Fibroblast of skin of scalp (primary cell): ENCODE measurements at places on chromosomes 7 and 10.

DNA sequence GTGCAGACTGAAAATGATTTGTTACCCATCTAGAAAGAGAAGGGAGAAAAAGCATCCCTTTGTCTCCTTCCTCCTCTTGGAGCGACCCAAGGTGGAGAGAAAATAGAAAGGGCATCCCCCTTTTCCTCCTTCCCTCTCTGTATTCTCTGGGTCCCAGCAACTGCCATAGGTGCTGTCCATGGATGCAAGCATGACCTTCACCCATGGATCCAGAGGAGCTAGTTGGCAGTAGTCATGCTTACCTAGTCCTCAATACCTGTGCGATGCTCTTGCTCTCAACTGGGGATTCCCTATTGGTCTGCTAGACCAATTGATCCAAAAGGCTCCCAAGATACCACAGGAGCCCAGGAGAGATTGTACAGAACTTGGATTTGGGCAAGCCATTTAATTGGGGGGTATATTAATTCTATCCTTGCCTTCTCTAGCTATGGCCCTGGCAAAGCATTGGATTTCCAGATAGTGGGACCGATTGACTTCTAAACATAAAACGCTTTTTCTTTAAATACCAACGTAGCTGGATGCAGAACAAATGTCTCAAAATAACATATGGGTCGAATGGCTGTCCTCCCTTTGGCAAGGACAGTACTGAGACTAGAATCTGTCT is 547.8 kb upstream of the IGFBP3 start:
- DNase-seq, result peak; percentile 38

DNA sequence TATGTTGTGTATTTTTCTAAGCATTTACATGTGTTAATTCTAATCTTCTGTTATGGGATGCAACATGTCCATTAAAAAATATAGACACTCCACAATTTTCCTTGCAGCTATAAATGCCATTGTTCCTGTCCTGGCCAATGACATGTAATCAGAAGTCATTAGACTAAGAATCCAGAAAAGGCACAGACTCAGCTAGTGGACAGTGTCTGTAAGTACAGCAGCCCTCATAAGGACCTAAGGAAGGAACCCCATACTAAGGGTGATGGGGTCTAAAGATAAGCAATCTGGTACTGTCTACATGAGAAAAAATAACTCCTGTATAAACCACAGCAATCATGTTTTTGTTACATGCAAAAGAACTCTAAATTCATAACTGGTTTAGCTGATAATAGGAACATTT is 115.9 kb downstream of the GPR85 start:
- no peak for DNase-seq

DNA sequence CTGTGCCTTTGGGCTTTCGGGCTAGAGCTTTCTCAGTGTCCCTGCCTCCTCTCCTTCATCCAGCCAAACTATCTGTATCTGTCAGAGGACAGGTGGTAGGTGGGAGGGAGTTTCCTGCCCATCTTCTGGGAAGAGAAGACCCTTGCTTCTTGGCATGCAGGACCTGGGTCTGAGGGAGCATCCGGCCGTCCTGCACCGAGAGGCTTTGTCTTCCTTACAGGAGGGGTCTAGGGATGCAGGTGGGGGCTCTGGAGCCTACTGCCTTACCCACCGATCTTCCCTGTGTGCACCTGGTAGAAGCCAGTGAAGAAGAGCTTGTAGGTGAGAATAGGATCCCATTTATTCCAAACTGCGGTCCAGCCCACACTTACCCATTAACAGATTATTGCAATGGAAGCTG is 5.8 kb upstream of the KLF6 start:
- DNase-seq, result no peak

GRCh38 chr7:5679813-5680473 is 101.5 kb downstream of the RNF216 start:
- no peak for DNase-seq

- DNase-seq, result peak; percentile 10
Measured at GRCh38 chr10:77983384-77984341, 45.7 kb downstream of the POLR3A start.

DNA sequence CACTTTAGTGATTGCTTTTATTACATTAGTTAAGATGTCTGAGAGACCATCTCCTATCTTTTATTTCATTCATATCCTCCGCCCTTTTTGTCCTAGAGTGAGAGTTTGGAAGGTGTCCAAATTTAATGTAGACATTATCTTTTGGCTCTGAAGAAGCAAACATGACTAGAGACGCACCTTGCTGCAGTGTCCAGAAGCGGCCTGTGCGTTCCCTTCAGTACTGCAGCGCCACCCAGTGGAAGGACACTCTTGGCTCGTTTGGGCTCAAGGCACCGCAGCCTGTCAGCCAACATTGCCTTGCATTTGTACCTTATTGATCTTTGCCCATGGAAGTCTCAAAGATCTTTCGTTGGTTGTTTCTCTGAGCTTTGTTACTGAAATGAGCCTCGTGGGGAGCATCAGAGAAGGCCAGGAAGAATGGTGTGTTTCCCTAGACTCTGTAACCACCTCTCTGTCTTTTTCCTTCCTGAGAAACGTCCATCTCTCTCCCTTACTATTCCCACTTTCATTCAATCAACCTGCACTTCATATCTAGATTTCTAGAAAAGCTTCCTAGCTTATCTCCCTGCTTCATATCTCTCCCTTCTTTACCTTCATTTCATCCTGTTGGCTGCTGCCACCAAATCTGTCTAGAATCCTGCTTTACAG is 10.4 kb upstream of the CLCN1 start:
- DNase-seq, result peak; percentile 54

DNA sequence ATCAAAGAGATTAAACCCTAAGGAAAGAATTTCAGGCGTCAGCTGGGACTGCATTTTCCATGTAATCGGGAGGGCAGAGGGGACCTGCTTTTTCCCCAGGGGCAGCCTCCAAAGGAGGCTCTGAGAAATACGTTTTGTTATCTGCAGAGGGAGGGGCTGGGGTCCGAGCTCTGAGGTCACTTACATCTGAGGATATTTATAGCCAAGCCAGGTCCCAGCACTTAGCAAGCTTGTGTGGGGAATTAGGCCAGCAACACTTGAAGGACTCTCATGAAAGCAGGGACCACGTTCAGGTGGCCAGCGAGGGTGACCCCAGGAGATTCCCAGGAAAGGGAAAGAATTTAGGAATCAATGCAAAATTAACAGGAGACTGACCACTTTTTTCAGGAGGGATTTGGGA is 20.6 kb upstream of the GDI2 start:
- DNase-seq, result no peak

DNA sequence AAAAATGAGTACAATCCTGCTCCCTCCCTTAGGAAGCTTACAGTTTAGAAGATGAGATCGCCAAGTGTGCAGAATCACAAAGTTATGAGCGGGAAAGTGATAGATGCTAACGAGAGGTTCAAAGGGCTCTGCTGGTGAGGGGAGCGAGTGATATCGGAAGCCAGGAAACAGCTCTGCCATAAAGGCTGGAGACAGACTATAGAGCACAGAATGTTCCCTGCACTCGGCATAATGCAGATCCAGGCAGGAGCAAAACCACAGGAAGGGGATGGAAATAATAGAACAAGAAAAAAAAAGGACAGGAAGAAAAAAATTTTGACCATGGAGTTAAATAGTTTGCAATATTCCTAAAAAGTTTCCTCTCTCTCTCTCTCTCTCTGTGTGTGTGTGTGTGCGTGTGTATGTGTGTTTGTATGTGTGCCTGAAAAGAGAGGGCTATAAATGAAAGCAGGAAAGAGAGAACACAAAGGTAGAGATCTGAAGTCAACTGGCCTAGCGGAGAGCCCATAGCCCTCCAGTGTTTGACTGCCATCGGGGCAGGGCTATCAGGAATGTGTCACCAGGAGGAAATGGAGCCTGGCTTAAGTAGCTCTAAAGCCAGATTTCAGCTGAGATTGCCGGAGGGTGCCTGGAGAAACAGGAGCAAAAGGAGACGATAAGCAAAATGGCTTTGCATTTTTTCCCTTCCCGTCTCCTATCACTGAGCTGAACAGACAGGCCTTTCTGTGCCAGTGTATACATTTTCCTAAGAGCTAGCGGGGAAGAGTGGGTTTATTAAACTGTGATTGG is 175.8 kb upstream of the LYZL1 start:
- DNase-seq, result no peak

DNA sequence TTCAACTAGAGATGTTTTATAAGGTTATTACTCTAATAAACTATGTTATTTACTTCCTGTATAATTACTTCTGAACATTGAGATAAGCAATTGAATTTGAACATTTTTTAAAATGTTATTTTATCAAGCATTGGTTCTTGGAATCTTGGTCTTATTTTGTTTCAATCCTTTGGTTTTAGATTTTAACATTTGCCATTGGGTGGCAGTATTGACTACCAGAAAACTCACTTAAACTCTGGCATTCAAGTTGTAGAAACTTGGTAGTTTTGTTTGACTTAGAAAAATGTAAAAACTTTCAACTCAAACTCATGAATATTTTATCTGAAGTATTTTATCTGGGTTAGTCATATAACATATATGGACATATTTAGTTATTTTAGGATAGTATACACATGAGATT is 48.1 kb downstream of the ATRNL1 start:
- peak; percentile 22 for DNase-seq

DNA sequence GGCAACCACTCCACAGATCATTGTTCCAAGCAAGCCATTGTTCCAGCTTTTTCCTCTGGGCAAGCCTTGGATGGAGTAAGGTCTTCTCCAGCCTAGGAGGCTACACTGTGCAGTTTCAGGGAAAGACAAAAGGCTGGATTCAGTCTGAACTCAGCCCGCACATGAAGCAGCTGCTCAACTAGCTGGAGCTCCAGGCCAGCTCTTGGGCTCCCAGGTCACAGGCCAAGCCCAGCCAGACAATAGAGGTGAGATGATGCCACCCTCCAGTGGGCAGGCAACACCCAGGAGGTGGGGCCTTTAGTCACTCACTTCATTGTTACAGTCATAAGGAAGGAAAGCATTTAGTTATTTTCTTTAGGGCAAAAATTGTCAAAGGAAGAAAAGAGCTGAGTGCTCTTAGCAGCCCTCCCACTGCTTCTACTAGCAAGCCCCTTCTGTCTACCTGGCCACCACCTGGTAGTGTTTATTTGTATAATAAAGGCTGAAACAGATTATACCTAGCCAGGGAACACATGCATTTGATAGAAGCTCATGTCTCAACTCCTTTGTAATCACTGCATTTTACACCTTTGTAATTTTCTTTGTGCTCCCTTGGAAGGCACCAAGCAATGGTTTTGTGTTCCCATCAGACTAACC is 253.4 kb downstream of the WDR11 start:
- DNase-seq, result no peak

DNA sequence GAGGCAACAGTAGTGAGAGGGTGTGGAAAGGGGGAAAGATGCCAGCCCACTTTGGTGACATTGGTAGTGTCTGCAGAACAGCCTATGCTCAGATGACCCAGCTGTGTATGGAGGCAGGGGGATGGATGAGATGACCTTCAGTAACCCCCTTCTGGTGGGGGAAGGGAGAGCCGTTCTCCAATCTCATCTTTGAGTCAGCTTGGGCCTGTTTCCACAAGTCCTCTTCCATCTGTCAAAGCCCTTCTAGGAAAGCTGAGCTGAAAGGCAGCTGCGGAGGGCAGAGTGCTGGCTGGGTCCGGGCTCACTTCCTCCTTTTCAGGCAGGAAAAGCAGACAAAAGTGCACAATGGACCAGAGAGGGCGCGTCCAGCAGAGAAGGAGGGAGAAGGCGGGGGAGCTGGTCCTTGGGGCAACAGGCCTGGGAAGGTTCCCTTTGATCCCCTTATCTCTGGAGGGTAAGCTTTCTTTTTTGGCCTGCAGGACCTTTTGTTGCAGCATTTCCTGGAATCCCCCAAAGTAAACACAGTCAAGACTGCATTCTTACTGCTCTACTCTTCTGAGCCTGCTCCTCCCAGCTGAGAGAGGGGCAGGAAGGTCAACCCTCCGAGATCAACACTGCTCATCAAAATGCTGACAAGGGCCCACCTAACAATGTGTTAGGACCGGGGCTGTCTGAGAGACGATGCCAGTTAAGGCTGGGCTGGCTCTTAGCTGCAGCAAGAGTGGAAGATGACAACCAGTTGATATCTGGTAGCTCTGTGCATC is 1.2 kb upstream of the LRMDA start:
- DNase-seq, result no peak

GRCh38 chr7:20491284-20491683 is 124.2 kb upstream of the ABCB5 start:
- DNase-seq, result no peak

DNA sequence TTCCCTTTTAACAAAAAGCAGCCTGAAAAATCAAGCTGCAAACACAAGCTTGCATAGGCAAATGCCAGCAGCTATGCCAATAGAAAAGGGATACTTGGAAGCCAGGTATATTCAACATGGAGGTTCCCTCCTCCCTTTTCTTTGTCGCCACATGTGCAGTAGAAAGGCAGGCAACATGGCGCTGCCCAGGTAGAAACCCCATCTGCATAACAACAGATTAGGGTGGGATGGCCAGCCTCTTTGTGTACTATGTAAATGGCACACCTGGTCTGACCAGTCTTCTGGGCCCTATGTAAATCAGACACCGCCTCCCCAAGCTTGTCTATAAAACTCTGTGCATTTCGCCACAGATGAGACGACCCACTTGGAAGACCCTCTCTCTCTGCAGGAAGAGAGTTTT is 58.1 kb downstream of the CCDC3 start:
- DNase-seq, result no peak

GRCh38 chr7:45687185-45687560 is 113.0 kb downstream of the ADCY1 start:
- no peak for DNase-seq

GRCh38 chr7:110253093-110253492 is 837.8 kb upstream of the LRRN3 start:
- peak; percentile 65 for DNase-seq

- no peak for DNase-seq
Measured at GRCh38 chr7:149735181-149735602, 38.2 kb downstream of the ZNF467 start.

- no peak for DNase-seq
Measured at GRCh38 chr10:84499846-84500245, 171.5 kb downstream of the CCSER2 start.

- DNase-seq, result no peak
Measured at GRCh38 chr7:52925332-52925731, 110.1 kb upstream of the POM121L12 start.

DNA sequence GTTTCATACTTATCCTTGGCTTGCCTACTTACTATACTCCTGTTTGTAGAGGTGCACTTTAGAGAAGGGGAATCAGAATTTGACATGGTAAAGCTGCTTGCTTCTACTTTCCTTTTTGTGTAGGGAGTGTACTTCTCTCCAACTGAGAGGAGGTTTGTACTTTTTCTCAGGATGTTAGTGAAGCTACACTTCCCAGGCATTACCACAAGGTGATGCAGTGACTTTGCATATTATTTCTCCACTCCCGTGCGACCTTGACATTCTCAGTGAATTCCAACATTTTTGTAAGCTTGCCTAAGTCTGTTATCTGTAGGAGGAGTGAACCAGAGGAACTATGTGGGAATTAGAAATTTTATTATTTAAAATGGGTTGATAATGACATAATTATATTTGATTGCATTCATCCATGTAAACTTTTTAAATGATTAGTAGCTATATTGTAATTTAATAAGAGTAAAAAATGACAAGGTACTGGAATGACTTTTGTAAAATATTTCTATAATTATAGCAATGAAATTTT is 5.2 kb downstream of the TAX1BP1 start:
- DNase-seq, result peak; percentile 74

DNA sequence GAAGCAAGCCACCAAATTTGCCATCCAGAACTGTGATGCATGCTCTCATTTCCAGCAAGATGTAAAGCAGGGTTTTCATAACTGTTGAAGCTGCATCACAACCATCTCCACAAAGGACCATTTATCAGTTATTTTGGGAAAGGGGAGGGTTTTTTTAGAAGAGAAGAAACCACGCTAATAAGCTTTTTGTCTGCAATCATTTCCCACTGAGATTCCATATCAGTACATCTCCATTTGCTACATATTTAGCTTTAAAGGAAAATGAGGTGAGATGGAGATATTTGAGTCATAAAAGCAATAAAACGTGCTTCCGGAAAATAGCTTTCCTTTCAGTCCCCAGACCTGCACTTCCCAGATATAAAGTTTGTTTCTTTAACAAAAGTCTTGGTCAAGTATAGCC is 258.2 kb downstream of the FRMD4A start:
- no peak for DNase-seq
